ENCODE measurements at places on chromosomes 2 and 18.

- DNase-seq: no peak
Observed at GRCh38 chr2:238597638-238598528, 171.2 kb downstream of the ASB1 start.

GRCh38 chr18:39453882-39454281 lies 1888.3 kb upstream of the CELF4 start:
- no peak for DNase-seq

- DNase-seq: no peak
Observed at GRCh38 chr18:433960-434359, 66.5 kb downstream of the COLEC12 start.

GRCh38 chr18:5759194-5759593 lies 136.1 kb downstream of the TMEM200C start:
- DNase-seq: no peak

DNA sequence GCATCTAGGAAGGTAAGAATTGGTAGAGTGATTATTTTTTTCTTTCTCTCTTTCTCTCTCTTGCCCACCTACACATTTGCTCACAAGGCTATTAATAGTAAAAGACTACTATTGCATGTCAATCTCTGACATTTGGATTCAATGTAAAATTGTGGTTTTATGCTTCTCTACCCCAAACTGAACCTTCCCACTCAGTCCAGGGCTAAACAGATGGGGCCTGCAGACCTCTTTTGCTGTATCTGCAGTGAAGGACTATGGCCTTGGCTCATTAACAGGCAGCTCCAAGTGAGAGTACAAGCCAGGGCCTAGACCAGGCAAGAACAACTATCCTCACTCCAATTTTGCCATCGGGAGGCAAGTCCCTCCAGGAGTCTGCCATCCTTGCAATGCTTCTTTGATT lies 68.3 kb upstream of the ARL4C start:
- DNase-seq: no peak

GRCh38 chr18:62420151-62420512 lies 95.0 kb downstream of the TNFRSF11A start:
- DNase-seq: no peak

DNA sequence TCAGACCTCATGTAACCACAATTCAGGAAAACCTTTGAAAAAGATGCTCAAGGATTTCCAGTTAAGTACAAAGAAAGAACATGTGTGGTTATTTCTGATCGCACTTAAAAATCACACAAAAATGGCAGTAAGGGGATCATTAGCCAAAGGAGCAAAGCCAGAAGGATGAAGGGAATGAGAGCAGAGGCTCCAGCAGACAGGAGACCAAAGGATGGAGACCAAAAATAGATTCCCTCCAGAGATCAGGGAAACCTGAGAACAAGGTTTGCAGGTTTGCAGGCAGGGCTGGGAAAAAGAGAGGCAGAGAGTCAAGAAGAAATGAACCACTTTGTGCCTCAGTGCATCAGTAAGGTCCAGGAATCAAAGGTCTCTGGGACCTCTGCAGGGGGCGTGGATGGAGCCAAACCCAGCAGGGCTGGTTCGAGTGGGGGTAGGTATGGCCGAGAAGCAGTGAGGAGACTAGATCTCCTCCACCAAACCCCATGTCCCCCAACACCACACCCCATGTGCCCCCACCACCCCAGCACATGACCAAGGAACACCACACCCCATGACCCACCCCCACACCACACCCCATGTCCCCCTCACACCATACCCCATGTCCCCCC lies 98.5 kb upstream of the GPC1 start:
- no peak for DNase-seq

DNA sequence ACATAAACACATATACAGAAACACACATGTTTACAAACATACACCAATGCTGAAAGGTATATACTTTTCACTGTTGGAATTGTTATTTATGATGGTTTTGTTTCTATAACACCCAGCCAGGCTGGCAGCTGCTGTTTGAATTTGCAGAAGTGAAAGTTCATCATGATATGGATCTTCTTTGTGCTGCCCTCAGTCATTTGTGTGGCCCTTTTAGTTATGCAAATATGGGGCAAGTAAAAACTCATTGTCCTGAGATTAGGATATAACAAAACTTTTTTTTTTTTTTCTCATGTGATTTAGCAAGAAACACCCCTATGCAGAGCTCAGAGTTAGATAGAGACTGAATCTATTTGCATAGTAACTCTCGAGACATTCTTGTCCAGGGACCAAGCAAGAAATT lies 714.1 kb downstream of the KCNJ3 start:
- no peak for DNase-seq

- DNase-seq: no peak
Observed at GRCh38 chr18:13007248-13007560, 16.0 kb downstream of the CEP192 start.

DNA sequence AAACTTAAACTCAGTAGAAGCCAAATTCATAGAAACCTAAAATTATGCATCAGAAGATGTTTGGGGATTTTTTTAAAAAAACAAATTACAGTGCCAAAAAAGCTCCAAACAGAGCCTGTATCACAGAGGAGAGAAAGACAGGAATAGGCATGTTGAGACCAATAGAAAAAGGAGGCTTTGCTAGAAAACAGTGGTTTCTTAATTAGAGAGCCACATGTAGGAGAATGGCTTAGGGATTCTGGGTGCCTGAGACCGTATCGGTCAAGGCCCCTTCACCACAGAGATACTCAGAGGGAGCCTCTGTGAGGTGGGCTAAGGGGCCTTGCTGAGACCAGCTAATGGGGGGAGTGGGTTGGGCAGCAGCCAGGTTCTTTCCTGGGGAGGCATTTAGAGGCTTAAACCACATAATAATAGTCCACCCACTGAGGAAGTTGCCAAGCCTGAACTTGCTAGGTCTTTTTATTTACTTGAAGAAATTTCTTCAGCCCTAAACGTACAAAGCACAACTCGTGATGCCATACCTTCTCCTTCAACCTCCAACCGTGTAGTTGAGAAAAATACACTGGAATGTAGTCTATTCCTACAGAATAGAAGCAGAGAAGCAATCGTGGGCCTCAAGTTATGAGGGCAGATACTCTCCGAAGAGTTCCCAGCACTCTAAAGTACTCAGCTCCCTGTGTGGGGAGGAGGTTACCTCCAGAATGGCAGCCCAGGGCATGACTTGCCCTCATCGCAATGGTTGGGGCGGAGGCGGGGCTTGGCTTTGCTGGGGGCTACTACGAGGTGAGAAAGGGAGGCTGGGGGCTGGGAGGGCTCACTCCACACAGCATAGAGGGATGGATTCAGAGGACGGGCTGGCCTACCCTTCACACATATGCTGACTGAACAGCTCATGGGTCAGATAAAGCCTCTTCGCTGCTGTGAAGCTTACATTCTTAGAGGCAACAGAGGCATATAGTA lies 237.9 kb downstream of the TPGS2 start:
- DNase-seq: no peak

DNA sequence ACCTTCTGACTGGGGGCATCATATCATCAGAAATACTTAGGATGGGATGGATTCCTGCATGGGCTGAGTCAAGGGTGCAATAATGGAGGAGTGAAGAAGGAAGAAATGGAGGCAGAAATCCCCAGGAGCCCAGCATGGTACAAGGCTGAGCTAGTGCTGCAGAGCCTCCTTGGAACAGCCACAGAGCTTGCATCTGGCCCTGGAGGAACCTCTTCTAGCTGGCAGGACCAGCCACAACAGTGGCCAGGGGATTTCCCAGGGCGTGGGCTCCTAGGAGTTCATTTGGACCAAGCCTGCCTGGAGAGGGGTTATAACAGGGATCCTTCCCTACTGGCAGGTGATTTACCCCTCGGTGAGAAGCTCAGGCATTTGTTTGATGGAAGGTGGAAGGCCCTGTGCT lies 4.7 kb upstream of the IL37 start:
- DNase-seq: no peak

GRCh38 chr18:31116853-31117595 lies 14.8 kb upstream of the DSC2 start:
- DNase-seq: no peak

GRCh38 chr2:42141687-42142546 lies 27.2 kb upstream of the EML4 start:
- no peak for DNase-seq

- DNase-seq: no peak
Observed at GRCh38 chr2:197184959-197185586, 125.5 kb downstream of the ANKRD44 start.

- DNase-seq: no peak
Observed at GRCh38 chr2:226312155-226312554, 487.5 kb downstream of the IRS1 start.

DNA sequence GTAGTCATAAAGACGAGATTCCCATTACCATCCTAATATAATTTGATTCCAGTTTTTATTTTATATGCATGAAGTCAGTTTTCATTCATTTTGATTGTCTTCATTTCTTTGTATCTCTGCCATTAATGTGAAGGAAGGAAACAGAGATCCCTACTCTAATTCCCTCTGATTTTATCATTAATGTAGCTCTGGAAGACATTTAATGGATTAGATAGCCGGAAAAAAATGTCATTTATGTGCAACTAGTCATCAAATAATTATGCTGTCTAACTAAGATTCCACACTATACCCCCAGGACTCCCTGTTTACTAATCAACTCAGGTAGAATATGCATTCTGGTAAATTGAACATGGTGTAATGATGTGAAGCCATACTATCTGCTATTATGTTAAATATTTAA lies 19.9 kb downstream of the RHBDD1 start:
- no peak for DNase-seq

GRCh38 chr2:64406407-64406774 lies 47.6 kb upstream of the LGALSL start:
- DNase-seq: no peak

GRCh38 chr2:229235131-229235914 lies 35.8 kb downstream of the PID1 start:
- no peak for DNase-seq

GRCh38 chr18:78447211-78447610 lies 532.4 kb upstream of the SALL3 start:
- DNase-seq: no peak

- DNase-seq: no peak
Observed at GRCh38 chr2:74429487-74430451, 8.2 kb downstream of the WDR54 start.

DNA sequence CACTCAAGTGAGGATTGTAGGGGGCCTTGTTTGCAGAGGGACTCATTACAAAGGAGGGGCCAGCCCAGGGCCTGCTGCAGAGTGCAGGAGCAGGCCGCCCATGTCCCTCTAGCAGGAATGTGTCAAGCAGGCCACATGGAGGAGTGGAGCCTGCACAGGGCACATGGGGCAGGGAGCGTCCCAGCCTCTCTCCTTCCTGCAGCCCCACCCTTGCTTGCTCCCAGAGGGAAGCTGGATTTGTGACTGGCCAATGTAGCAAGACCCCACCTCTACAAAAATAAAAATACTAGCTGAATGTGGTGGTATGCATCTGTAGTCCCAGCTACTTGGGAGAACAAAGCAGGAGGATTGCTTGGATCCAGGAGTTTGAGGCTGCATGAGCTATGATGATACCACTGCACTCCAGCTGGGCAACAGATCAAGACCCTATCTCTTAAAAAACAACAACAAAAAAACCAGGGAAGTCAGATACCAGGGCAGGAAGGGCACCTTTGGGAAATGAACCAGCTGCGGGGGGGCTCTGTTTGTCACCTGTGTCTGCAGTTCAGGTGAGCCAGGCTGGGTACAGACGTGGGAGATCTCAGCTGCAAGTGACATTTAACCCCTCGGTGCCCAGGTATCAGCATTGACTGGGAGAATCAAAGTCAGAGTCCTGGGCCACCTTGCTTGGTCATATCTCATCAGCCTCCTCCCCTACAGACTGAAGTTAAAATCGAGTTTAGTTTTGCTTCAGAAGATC lies 27.7 kb downstream of the IMPA2 start:
- no peak for DNase-seq

- no peak for DNase-seq
Observed at GRCh38 chr2:220277445-220277975, 650.1 kb downstream of the SLC4A3 start.

DNA sequence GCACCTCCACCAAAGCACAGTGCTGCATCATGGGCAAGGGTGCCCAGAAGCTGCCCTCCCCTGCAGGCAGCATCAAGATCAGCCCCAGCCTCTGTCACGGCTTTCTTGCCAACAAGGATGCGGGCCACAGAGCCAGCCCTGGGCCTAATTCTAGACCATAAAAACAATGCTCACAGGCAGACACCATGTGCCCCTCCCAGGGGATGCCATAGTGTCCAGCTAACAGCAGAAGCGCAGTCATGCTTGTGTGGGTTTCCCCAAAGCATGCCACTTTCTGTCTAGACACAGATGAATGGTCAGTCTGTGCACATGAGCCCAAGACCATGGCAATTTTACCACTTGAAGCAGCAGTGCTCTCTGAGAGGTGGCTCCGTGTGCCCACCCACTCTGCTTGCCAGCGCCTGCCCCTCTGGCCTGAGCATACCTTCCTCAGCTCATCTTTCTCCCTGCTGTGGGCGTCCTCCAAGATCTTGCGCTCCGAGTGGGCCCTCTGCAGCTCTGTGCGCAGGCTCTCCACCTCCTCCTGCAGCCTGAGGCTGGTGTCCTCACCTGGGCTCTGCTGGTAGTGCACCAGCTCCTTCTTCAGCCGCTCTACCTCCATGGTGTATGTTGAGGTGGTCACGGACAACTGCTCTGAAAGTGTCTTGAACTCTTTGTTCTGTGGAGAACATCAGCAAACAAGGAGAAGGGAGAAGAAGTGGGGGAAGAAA lies 81.3 kb upstream of the ACAA2 start:
- no peak for DNase-seq

GRCh38 chr18:75041586-75041985 lies 167.4 kb downstream of the PTGR3 start:
- no peak for DNase-seq

GRCh38 chr2:106995556-106995955 lies 109.6 kb upstream of the ST6GAL2 start:
- no peak for DNase-seq

GRCh38 chr2:159067971-159068370 lies 99.5 kb downstream of the TANC1 start:
- DNase-seq: no peak

GRCh38 chr2:207692206-207693065 lies 19.0 kb upstream of the CCNYL1 start:
- no peak for DNase-seq

DNA sequence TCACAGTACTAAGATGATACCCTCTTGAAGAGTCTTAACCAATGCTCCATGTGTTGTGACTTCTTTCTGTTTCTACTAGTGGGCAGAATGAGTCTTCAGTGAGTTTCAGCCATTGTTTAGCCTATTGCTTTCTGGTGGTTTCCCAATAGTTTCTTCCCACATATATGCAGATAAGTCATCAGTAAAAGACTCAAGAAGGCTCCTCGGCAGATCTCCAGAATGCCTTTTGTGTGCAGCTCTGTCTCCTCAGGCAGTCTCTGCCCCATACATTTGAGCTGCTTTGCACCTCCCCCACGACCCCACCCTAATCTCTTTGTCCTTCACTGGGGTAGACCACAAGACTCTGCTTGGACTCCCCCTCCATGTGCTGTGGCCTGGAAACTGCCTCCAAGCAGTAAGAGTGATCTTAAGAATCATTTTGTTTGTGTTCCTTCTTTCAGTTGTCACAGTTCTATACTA lies 71.6 kb upstream of the CHRNA1 start:
- DNase-seq: peak; percentile 16

GRCh38 chr18:45935591-45936335 lies 31.4 kb downstream of the EPG5 start:
- no peak for DNase-seq

- peak; percentile 64 for DNase-seq
Observed at GRCh38 chr18:9914584-9915290, 921 bp downstream of the VAPA start.

- DNase-seq: no peak
Observed at GRCh38 chr2:27772804-27773203, 1.3 kb downstream of the MRPL33 start.

GRCh38 chr2:190855245-190855644 lies 25.4 kb upstream of the GLS start:
- DNase-seq: no peak

- no peak for DNase-seq
Observed at GRCh38 chr2:70399046-70399445, 97.2 kb upstream of the FAM136A start.
